ENCODE measurements at places on chromosomes 4 and X.

DNA sequence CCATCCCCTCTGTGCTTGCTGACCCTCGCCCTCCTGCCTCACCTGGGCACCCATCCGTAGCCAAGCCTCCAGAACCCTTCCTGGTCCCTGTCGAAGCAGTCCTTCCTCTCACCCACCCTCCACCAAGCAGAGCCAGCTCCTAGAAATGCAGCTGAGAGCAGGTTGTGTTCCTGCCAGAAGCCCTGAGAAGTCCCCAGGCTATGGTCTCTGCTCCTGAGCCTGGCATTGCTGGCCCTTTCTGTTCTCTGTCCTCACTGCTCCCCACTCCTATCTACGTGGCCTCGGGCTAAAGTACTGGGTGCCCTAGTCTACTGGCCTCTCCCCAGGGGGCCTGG lies 2.1 kb upstream of the CPZ start:
- no peak for DNase-seq

DNA sequence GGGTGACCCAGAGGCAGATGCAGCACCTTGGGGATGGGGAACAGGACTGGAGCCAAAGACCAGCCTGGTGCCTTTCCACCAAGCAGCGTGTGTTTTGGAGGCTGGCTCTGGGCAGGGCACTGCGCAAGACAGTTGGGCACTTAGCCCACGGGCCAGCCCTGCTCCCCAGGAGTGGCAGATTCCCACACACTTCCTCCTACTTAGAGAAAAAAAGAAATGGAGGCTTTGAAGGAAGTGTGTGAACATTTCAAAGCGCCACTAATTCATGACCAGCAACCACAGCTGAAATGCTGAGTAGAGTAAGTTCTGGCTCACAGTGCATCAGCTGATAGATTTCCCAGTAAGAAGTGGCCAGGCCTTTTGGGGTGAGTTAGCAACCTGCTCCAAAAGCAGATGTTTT lies 54.9 kb upstream of the LGI2 start:
- no peak for DNase-seq

- peak; percentile 34 for DNase-seq
Measured at GRCh38 chrX:7170898-7171297, 22.9 kb upstream of the PUDP start.

GRCh38 chrX:103882999-103883398 lies 50.9 kb upstream of the RAB9B start:
- DNase-seq, result no peak

DNA sequence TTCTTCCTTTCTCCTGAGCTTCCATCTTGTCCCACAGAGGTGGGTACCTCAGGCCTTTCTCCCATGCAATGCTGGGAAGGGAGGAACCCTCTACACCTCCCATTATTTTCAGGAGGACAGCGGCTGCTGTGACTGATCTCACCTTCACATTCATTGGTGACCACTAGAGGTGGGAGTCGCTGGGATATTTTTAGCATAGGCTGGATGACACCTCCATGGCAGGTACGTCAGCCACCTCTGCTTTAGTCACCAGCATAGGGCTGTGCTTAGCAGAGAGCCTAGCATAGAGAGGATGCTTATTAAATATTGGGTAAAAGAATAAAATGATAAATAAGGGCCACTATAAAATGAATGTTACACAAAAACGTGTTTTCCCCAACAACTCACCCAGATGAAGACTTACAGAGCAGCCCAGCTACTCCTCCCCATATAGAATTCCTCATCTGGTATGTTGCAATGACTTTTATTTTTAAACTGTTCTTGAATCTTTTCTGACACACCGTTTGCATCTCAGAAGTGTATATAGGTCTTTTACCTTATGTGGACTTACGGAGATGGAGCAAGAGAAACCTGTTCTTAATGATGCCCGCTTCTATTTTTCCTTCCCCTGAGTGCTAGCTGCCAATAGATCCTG lies 60.9 kb upstream of the SORBS2 start:
- DNase-seq, result no peak

DNA sequence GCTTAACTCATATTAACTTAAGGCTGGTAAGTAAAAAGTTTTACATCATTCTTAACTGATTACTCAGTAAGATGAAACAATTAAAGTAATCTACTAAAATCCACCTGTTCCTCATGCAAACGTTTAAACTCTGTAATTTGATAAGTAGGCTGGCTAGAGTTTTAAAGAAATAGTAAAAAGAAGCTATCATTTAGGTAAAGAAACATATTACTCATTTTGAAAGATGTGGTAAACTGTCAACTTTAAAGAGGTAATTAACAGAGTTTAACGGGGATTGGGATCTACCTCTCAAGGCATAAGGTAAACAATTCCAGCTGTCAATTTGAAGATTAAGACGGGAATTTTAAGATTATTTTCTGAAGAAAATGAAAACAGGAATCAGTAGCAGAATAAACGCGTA lies 9.8 kb downstream of the GNPDA2 start:
- no peak for DNase-seq

- DNase-seq, result no peak
Measured at GRCh38 chr4:69026974-69027373, 69.3 kb upstream of the UGT2B7 start.

DNA sequence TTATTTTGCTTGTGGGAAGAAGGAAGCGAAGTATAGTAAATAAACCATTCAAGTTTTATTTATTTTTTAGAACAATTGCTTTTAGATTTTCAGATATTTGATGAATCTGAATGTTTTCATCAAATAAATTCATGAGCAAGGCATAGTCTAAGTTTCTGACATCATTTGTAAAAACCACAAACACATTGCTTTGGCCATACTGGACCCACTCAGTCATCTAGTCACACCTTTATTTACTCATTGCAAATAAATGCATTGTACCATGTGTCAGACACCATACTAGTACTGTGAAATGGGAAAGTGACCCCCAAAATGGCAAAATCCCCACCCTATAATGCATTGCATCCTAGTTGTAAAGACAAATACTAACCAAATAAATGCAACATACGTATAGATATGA lies 449.1 kb upstream of the SMIM31 start:
- DNase-seq, result no peak

- DNase-seq, result no peak
Measured at GRCh38 chr4:91621446-91621845, 682.3 kb upstream of the GRID2 start.

DNA sequence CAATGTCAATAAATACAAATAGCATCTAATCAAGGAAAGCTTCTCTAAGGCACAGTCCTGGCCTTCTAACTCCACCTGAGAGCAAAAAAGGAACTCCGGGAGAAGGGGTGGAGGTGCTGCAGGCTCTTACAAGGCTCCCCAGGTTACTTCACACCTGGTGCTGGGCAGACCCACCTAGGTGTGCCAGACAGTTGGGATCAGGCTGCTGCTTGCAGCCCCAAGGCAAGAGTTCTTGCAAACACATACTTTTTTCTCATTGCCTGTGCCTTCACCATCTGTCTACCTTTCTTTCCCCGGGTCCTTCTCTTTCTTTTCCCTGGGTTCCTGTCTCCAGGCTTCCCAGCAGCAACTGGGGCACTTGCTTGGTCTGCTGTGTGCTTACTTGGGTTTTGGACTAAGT lies 81.4 kb upstream of the STIM2 start:
- no peak for DNase-seq

DNA sequence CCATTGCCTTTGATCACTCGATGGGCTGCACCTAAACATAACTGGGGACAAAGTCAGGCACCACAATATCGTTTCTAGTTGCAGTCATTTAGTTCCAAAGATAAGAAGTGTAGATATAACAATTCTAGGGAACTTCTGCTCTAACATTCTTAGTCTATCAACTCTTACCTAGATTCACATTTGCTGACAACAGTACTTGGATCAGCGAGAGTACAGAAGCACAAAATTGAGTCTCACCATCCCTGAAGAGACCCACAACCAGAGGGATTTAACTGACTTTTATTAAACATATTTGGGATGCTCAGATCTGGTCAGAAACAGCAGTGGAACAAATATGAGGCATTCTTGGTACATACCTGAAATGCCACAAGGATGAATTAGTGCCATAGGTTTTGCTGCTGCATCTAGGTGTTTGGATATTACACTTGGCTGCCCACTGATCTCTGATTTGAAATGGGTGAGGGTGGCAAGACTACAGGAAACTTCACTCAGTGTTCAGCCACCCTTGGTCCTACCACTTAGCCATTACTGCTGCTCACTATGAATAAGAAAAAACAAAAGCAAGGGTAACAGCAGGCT lies 28.9 kb upstream of the HUWE1 start:
- peak; percentile 27 for DNase-seq

DNA sequence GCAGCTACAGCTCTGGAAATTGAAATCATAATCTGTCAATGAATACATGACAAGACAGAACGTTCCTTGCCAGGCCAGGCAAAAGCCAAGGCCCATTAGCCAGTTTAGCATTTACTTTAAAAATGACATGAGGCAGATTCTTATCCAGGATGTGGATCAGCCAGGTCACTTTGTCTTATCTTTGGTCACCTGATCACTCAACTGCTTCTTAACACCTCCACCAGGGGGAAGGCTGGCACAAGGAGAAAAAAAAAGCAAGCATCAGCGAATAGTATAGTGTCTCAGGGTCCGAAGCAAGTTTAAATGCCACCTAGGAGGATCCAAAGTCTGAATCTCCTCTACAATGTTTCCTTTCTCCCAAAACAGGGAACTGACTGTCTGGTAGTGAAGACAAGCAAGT lies 18.8 kb downstream of the ATP1B4 start:
- DNase-seq, result peak; percentile 25

- no peak for DNase-seq
Measured at GRCh38 chrX:106391284-106391911, 220.4 kb upstream of the RADX start.

GRCh38 chr4:146550161-146550560 lies 28.4 kb upstream of the SLC10A7 start:
- no peak for DNase-seq

DNA sequence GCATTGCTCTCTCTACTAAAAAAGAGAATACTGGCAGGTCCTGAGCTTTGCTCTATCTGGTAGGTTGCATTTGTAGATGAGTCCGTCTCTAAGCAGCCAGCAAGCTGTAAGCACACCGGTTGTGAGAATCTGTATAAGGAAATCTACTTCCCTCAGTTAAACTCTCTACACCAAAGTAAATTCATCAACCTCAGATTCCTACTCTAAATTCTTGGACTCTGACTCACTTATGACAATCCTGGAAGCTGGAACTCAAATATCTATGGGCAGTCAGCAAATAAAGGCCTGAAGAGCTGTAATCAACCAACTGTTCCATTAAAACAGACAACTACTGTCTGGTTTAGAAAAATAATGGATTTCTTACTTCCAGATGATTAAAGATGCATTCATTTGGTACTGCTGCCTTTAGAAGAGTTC lies 37.9 kb downstream of the FAT1 start:
- no peak for DNase-seq

DNA sequence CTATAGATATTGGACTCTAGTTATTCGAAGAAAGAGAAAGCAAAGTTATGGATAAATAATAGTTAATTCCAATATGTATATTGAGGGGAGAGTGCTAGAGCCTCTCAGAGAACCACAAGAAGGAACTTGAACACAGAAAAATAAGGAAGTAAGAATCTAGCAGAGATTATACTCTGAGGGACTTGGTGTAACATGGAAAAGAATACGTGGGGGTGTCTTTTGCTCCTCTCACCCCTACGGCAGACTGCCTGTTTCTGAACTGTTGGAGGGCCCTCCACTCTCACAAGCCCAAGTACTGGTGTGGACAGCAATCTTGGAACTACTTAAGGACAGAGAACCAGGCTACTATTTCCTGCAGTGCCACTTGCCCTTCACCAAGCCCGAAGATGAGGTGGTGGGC lies 1174.4 kb upstream of the PCDH10 start:
- no peak for DNase-seq

DNA sequence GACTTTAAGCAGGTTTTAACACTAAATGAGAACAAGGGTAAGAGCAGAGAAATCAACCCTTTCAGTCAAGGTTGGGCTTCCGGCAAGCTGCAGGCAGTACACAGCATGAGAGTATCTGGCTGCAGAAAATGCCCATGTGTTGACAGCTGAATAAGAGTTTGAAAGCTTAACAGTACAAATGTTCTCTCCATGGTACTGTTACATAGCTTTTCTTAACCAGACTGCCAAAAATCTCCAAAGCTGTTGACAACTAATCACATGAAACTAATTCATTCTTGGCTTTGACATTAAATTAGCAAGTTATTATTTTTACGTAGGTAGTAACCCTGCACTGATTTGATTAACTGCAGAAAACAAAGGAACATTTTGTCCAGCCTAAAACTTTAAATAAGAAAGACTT lies 153.5 kb downstream of the SLC10A7 start:
- DNase-seq, result no peak

GRCh38 chr4:947491-947971 lies 15.3 kb downstream of the TMEM175 start:
- no peak for DNase-seq

GRCh38 chrX:118802857-118803256 lies 20.8 kb upstream of the ZCCHC12 start:
- no peak for DNase-seq

DNA sequence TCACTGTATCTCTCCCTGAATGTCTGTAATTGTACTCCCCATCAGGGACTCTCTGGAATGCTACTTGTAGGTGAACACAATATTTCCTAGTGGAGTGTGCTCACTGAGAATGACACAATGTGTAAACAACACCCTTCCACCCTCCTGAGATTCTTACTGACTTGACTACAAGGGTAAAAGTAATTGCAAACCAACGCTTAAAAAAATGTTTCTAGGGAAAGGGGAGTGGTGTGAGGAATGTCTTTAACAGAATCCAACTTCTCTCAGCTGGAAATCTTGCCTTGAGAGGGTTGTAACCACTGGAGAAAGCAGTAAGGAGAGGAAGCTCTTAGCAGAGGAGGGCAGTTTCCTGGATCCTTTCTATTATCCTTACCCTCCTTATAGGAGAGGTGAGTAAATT lies 5.1 kb upstream of the RAPGEF2 start:
- DNase-seq, result no peak

DNA sequence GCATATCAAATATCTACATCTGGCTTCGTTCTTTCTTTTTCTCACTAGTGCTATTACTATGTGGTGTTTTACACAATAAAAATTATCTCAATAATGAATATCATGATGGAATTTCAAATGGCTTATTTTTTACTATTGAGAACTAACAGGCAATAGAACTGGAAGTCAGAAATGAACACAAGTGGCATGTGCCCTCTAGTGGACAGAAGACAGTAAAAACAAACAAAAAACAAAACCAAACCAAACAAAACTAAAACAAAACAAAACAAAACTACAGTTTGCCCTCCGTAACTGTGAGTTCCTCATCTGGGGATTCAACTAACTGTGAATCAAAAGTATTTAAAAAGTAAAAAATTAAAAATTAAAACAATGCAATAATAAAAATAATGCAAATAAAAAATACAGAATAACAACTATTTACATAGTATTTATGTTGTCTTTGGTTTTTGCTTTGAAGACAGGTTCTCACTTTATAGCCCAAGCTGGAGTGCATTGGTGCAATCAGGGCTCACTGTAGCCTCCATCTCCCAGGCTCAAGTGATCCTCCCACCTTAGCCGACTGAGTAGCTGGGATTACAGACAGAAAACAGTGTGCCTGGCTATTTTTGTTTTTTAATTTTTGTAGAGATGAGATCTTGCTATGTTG lies 195.6 kb upstream of the TACR3 start:
- no peak for DNase-seq

GRCh38 chr4:165631208-165631894 lies 241.7 kb upstream of the TLL1 start:
- no peak for DNase-seq

All from CD4-positive, alpha-beta T cell treated with Interleukin-4 for 4 hours (primary cell).